ENCODE measurements at places on chromosomes 12 and 14.

DNA sequence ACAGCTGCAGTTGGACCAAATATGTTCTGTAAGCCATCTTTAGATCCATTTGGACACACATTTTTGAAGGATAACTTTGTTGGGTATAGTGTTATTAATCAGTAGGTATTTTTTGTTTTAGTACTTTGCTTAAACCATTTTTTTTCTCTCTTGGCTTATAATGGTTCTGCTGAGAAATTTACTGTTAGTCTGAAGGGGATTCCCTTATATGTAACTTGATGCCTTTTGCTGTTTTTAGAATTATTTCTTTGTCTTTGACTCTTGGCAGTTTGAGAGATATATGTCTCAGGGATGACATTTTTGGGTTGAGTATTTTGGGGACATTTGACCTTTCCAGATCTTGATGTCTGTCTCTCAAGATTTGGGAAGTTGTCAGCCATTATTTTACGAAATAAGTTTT is 169.8 kb downstream of the GPHN start:
- no peak for DNase-seq

- no peak for DNase-seq
Measured at GRCh38 chr12:64923536-64923935, 99.1 kb downstream of the TBC1D30 start.

DNA sequence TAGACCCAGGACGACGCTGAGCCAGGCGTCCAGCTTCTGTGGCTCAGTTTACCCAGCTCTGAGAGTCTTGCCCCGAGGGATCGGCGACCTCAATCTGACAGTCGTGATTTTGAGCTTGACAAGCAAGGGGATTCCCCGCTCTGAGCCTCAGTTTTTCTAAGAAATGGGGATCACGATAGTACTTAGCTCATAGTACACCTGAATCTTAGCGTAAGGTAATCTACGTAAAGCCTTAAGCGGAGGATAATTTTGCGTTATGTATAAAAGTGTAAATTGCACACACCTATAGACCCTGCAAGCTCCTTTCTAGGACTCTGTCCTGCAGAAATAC is 285 bp downstream of the MVK start:
- no peak for DNase-seq

DNA sequence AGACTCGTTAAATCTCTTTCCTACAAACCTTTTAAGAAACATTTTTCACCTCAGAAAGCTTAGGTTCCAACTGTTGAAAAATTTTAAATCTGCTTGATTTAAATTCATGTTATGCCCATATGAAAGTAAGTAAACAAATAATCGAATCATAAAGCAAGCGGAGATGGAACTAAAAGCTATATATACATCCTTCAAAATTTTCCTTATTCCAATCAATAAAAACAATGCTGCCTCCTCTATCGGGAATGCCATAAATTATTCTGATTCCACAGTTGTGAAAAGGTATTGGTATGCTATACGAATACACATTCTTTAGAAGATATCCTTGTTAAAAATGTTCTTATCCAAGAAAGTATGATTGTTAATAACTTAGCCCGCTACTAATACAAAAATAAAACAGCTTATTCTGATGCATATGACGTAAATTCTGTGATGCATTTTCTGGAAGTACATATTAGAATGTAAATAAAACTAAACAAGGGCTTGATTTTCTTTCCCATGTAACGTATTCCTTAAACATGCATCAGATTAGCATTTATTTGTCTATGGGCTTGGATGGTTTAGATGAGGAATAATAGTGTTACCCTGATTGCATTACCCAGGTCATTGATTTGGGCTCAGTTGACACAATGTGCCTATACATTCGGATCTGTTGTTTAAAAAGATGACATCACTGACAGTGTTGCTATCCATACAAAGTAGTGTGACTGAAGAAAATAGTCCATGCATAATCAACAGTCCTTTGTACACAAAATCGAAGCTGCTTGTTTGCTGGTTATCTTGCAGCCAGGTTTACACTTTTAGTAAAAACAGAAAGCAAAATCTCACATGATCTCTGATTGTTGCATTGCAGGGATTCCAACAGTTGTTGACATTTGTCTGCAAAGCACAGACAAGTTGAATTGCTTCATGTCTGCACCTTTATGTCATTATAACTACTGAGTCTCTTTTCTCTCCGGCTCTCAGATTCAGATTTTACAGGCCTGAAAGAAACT is 656 bp upstream of the DTD2 start:
- DNase-seq = no peak

DNA sequence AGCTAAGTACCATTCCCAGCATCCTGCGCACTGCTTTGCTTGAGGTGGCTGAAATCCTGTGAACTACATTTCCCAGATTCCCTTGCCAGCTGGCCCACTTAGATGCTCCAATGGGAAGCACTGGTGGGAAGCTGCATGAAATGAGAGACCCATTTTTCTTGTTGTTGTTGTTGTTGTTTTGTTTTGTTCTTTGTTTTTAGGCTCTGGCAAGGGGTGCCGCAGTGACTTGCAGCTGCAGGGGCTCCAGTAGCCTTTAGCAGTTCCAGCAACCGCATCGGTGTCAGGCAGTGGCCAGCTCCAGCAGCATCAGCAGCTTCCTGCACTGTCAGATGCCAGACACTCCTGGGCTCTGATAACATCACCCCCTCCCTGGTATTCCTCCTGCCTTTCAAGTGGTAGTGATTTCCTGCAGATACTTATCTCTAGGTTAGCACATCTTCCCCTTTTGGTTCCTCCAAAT is 8.8 kb upstream of the EGLN3 start:
- DNase-seq = no peak

- DNase-seq = no peak
Measured at GRCh38 chr12:69779928-69780327, 41.3 kb downstream of the RAB3IP start.

DNA sequence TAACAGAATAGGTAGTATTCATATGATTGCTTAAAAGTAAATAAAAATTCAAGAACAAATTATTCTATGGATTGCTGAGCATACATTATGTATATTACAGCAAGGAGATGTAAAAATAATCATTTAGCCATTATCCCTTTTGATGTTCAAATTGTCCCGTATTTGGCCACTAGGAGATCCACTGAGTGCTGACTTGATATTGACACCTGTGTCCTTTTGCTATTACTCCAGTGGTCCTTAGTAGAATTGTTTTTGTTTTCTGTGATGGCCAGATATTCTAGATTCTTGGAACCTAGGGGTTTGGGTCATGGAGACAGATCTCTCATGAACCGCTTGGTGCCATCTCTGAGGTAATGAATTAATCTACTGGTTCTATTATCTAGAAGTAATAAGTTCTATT is 16.8 kb downstream of the ERO1A start:
- no peak for DNase-seq

GRCh38 chr12:65640489-65640901 is 183.8 kb upstream of the HMGA2 start:
- no peak for DNase-seq

DNA sequence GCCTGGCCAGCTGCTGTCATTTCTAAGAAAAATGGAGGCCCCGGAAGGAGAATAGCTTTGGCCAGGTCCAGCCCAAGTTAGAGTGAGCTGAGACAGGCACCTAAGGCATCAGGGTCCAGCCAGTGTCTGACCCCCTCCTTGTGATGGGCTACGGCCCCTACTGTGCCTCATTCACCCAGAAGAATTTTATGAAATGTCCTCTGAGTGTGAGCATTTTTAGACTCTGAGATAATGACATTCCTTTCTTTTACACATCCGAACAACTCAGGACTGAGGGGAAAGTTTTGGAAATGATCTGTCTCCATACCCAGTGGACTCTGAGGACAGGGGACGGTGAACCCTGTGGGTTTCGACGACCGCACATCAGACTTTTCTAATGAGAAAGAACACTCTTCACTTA is 50.4 kb downstream of the SLC24A4 start:
- DNase-seq = no peak

DNA sequence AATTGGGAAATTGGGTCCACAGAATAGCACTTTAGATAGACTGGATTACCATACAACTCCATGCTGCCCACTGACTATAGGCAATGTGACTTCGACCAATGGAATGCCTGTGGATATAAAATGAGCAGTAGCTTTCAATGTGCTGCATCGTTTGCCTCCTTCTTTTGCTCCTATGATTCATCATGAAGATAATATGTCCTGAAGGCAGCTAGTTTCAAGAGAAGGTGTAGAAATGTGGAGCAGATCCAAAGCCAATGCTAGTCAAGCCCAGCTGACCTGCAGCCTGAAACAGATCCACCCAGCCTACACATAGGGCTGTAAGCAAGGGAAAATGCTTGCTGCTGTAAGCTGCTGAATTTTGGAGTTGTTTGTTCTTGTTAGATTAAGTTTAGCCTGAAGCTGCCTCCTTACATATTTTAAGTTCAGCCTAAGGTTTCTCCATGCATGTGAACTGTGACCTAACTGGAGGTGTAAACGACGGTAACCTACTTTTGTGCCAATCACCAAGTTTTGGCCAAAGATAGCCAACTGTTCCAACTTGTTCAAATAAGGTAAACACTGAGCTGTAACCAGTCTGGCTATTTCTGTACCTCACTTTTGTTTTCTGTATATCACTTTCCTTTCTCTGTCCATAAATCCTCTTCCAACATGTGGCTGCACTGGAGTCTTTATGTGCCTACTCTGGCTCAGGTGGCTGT is 169.1 kb upstream of the AVPR1A start:
- DNase-seq = no peak

GRCh38 chr14:85604714-85605113 is 74.8 kb downstream of the FLRT2 start:
- DNase-seq = no peak

- DNase-seq = no peak
Measured at GRCh38 chr12:93019212-93019927, 90.3 kb upstream of the EEA1 start.

- no peak for DNase-seq
Measured at GRCh38 chr14:103502877-103503276, 19.8 kb downstream of the CKB start.

GRCh38 chr14:24734917-24735500 is 101.0 kb upstream of the GZMB start:
- DNase-seq = no peak

GRCh38 chr14:105251920-105252319 is 3.6 kb downstream of the BTBD6 start:
- no peak for DNase-seq

DNA sequence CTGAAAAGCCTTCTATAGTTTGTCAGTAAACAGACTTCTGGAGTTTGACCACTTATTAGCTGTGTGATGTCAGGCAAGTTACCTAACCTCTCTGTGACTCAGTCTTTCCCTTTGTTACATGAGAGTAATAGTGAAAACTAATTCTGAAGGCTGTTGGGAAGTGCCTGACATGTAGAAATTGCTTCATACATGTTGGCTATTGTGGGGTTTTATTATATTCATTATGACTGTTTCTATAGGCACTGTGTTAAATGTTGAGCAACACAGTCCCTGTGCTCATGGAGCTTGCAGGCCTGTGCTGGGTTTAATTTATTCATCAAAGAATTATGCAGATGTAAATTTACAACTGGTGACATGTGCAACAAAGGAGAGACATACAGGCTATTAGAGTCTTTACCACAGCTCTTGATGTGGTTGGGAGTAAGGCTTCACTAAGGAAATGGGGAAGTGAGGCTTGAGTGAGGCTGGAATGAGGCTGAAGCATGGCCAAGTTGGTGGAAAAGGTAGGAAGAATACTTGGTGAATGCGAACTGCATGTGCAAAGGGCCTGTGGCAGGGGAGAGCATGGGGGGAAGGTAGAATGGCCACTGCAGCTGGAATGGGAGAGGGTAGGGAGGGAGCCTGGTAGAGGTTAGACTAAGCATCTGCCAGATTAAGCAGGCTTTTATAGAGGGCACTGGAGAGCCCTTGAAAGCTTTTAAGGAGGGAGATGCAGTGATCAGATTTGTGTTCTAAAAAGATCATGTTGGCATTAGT is 236.4 kb upstream of the CRY1 start:
- no peak for DNase-seq

DNA sequence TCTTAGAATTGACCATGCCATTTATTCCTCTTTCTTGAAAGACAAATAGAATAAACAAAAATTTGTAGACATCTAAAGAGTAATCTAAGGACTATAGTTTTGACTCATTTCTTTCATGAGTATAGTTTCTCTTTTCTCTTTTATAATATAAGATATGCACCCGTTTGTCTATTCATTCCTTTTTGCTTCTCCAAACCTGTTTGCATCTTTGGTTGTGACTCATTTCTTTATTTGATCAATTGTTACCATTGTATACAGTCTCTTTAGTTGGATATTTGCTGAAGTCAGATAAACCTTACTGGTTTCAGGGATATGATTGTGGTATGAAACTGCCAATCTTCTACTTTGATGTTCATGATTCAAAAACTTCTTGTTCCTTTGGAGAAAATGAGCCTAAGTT is 268.7 kb downstream of the FBXL14 start:
- no peak for DNase-seq

DNA sequence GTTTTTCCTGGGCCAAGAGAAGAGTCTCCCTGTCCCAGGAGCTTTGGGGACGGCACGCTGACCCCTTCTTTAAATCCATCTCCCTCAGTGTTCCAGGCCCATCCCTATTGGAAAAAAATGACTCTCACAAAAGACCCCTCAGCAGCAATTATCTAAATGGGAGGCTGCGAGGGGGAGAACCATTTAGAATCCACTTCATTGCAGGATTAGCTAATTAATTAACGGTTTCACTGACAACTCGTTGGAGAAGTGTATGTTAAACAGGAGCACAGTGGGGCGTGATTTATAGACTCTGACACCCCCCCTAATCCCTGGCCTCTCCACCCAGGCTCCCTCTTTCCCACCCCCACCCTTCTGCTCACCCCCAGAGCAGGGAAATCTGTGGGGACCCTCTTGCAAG is 162.8 kb upstream of the LHX5 start:
- no peak for DNase-seq

DNA sequence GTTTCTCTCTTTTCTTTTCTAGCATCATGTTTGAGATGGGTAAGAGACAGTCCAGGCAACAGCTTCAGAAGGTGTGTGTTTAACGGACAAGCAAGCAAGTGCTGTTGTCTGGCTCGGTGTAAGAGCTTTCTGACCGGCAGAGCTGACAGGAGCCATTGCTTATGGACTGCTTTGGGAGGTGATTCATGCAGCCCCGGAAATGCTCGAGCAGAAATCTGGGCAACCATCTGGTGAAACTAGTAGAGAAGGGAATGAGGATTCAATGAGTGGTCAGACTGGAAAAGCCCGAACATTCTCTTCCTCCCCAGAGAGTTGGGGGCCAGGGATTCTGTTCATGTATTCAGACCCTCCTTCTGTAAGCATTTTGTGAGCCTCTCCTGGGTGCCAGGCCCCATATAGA is 24.4 kb downstream of the TUNAR start:
- DNase-seq = no peak

GRCh38 chr14:24875991-24876878 is 173.7 kb downstream of the STXBP6 start:
- DNase-seq = no peak

DNA sequence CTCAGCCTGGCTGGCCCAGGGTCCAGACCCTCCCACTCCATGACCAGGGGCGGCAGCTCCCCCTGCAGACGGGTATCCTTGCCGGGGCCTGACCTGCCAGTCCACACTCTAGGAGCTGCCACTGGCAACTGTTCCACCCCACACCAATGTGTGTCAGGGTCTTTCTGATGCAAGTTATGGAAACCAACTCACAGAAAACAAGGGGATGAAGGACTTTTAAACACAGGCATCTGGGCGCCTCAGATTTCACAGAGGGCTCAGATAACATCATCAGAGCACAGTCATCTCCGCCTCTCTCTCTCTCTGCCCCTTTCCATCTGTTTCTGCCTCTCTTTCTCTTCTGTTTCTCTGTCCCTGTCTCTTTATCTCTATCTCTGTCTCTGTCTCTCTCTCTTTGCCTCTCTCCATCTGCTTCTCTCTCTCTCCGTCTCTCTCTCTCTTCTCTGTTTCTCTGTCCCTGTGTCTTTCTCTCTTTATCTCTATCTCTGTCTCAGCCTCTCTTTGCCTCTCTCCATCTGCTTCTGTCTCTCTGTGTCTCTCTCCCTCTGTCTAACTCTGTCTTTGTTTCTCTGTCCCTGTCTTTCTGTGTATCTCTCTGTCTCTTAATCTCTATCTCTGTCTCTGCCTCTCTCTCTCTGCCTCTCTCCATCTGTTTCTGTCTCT is 67.4 kb upstream of the FBRSL1 start:
- no peak for DNase-seq

Data from activated gamma-delta T cell treated with anti-CD3 and anti-CD28 coated beads, Interleukin-2, amount 50 U/mL, for 16 hours (primary cell).